ENCODE measurements at places on chromosomes 1 and 21.

DNA sequence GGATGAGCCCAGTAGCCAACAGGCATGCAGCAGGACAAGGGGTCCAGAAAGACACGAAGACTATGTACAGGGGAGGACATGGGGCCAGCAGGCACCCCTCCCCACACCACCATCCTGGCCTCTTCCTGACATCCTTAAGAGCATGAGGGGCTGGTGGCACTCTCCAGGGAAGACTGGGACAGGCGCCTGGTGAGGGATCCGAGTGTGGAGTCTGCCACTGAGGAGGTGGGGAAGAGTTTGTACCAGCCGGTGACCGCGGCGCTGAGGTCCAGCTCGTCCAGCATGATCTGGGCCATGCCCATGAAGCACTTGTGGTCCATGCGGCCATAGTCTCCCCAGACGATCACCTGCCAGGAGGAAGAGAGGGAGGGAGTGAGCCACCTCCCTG, 39.1 kb downstream of the RIMS3 start:
- DNase-seq: no peak

GRCh38 chr1:86067626-86068025, 88.9 kb downstream of the COL24A1 start:
- no peak for DNase-seq

- DNase-seq: no peak
These were observed 18.1 kb downstream of the KHDRBS1 start for GRCh38 chr1:32031578-32032274.

DNA sequence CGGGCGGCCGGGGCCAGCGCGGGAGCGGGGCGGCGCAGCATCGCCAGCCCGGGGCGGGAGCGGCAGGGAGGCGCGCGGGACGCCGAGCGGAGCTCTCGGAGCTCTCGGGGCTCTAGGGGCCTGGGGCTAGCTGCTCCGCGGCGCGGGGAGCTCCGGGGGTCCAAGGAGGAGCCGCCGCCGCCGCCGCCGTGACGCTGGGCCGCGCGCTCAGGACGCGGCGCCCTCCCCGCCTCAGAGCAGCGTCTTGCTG, 147 bp downstream of the CLSTN1 start:
- no peak for DNase-seq

DNA sequence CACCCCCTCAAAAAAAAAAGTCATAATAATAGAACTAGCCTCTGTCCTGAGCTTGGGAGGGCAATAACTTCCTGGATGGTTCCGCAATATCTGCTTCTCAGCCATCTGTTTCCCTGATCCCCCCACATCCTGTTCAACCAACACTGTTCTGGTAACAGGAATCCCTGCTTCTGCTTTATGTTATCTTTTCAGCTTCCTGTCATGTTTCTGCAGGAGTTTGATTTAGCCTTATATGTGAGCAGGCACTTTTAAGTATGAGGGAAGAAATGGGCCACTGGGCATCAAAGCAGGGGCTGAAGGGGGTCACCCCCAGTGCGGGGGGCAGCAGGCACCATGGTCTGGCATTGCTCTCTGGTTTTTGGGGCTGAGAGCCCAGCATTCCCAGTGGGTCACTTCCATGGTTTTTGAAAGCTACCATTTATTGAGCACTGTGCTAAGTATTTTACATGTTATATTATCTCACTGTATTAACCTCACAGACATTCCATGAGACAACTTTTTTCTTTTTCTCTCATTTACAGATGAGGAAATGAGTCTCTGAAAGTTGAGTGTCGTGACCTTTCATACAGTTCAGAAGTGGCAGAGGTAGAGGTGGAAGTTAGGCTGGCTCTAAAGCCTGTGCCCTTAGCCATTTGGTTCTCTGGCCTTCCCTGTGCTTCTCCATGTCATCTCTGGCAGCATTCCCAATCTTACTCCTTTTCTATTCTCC, 61.9 kb downstream of the DNTTIP2 start:
- DNase-seq: no peak

DNA sequence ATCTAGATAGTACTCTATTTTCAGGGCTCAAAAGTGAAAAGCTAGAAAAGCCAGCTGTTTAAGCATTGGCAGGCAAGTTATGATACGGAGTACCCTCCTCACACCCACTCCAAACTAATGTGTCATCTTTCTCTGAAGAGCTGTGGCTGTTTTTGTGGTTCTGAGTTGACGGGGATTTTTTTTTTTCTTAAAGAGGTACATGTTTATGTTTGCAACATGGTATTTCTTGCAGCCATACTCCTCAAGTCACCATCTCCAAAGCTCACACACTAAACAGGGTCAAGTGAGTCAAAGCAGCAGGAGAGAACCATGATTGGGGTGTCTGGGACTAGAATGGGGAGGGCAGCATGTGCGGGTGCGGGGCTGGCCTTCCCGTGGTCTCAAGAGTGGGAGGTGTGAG, 347.2 kb downstream of the DISC1 start:
- DNase-seq: no peak

DNA sequence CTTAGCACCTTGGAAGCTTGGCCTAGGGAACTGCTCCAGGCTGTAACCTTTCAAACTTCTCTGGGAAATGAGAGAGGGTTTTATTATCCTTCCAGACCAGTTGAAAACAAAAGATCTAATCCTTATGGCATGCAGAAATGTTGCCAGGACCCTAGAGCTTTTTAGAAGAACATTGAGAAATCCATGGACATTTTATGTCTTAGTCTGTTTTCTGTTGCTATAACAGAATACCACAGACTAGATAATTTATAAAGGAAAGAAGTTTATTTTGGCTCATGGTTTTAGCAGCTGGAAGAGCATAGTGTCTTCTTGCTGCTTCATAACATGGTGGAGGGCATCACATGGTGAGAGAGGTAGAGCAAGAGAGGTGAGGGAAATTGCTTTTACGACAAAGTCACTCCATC, 25.8 kb downstream of the OSBPL9 start:
- DNase-seq: no peak

DNA sequence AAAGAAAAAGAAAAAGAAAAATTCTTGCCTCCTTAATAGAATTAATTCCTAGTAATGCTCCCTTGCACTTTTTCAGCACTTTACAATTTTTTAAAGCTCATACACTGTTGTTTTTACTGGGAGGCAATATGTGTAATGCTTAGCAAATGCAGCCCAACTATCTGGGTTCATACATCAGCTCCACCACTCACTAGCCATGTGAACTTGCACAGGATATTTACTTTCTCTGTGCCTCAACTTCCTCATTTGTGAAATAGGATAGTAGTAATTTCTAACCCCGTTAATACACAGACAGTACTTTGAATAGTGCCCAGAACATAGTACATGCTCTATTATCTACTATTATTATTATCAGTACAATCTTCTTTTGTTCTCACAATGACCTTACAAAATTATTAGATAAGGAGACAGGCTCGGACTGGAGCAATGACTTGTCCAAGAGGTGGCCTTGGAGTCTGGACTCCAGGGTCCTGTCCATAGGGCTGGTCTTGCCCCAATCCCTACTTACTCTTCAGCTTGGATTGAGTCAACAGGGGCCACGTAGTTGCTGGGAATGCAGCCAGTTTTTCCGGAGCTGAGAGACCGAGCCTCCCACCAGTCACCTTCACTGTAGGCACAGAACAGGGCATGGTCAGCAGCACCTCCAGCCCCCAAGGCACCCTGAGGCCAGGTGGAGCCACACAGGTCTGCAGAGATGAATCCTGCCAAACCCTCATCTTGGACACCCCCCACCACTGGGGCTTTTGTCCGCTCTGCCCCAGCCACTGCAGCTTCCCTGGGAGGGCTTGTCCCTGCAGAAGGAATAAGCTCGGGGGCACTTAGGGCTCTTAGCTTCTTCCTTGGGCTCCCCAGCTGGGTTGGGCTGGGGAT, 13.7 kb downstream of the FGR start:
- no peak for DNase-seq

- no peak for DNase-seq
These were observed 1.1 kb downstream of the CHML start for GRCh38 chr1:241638909-241639622.

DNA sequence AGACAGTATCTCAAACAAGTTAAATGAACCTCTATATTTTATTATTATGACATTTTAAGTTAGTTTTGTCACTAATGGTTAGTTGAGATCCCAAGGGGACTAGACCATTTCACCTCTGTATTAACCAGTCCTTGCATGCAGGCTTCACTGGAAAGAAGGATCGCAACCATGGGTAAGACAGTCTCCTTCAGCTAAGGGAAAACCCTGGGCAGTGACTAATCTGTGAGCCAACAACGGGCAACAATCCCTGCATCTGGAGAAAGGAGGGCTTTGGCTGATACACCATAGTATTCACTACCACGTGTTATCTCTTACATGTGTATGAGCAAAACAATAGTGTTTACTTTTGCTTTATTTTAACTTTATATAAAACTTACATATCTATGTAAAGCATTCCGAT, 708.8 kb upstream of the CHRM3 start:
- DNase-seq: no peak

DNA sequence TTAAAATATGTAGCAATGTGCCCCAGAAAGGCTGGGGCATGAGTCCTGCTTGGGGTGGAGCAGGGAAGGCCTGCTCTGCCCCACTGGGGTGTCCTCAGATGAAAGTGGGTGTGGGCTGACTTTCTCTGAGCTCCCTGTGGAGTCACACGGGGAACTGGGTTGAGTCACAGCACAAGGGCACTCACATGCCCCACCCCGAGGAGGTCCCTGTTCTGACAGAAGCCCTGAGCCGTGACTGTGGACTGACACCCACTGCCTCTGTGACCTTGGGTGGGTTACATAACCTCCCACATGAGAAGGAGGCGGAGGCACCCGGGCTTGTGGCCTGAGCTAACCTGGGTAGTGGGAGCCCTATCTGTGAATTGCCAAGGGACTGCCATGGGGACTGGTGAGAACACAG, 52.5 kb upstream of the TINAGL1 start:
- no peak for DNase-seq

DNA sequence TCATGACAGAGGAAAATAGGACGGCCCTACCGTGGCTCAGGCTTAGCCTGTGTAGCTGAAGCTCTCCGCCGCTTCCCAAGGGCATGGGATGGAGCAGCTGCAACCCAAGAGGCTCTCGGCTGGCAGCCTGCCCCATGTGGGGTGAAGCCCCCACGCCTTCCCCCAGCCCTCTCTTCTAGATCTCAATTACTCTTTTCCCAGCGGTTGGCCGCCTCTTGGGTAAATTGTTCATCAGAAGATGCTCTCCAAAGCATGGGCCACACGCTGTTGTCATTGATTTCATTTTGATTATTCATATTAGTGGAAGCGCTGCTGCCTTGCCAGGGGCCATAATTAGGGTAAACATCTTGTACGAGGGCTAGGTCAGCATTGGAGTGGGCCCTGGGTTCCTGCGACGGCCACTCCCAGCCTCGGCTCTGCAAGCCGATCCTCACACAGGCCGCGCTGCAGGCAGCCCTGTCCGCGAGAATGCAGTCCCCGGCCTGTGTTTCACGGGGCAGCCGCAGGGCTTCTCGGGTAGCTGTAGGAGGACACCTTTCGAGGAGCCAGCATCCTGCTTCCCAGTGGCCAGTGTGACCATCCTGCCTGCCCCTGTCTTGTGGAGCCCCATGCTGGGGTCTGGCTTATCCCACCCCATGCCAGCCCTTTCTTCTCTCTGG, 114.4 kb upstream of the VAMP3 start:
- DNase-seq: no peak

- DNase-seq: no peak
These were observed 120.7 kb downstream of the HLCS start for GRCh38 chr21:36845790-36846189.

- DNase-seq: no peak
These were observed 154.3 kb upstream of the ZNF648 start for GRCh38 chr1:182215764-182216163.

GRCh38 chr21:42674351-42674940, 21.0 kb downstream of the PDE9A start:
- no peak for DNase-seq

- DNase-seq: no peak
These were observed 786 bp upstream of the CTSK start for GRCh38 chr1:150808846-150809245.

GRCh38 chr21:16841975-16842695, 670.7 kb upstream of the CXADR start:
- no peak for DNase-seq

- no peak for DNase-seq
These were observed 114.8 kb downstream of the CNIH3 start for GRCh38 chr1:224730965-224731364.

DNA sequence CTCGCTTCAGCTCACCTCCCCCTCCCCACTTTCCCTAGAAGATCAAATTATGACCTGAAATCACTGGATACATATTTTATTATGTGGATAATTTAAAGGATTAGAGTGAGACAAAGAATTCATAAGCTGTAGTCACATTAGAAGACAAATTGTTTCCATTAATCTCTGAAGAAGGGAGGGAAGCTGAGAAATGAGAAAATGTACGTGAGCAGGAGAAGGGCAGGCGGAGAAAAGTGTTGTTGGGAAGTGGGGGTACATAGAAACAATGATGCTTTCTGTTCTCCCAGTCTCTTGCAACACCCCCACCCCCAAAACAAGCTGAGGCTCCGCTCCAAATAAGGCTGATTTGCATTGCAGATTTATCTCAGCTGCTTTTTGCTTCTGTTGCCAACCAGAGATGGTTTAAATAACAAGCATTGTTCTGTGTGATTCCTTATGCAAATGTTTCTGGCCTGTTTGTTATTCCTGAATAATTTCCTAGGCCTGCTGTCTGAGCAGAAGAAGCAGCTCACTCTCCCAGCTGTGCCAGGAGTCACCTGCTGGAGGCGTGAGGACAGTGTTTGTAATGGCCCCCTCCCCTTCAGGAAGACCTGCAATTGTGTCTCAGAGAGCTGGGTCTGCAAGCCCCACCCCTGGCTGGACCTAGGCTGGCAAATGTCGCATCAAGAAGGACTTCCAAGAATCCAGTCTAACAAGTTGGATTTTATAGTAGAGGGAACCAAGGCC, 121.8 kb upstream of the TNR start:
- no peak for DNase-seq

DNA sequence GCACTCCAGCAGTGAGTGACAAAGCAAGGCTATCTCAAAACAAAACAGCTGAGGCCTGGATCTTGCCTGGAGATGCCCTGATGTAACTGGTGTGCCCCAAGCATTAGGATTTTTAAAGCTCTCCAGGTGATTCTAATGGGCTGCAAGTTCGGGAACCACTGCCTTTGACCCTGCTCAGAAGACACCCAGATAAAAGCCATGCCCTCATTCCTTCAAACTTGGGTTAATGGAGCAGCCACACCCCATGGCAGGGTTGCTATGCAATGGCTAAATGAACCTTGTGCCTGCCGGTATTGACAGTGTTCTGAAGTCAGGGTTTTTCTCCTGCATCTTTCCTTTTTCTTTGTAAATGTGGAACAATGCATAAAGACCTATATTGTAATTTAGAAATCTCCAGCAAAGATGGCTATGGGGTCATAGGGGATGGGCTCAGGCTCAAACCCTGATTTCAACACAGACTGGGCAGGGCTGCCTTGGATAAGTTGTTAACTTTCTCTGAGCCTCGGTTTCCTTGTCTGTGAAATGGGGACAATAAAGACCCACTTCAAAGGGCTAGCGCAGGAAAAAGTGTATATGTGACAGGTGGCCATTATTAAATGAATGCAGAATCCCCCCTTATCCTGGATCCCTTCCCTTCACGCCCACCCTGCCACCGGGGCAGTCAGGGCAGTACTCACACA, 453 bp downstream of the TFF3 start:
- DNase-seq: peak; percentile 2

Measured in activated effector memory CD4-positive, alpha-beta T cell treated with anti-CD3 and anti-CD28 coated beads, Interleukin-2, amount 50 U/mL, for 16 hours (primary cell).